ENCODE measurements at places on chromosomes 13 and 19.

GRCh38 chr13:36913463-36913862 is 6.6 kb downstream of the SMAD9 start:
- DNase-seq: no peak

- no peak for DNase-seq
Observed at GRCh38 chr19:8041531-8041931, 11.0 kb upstream of the CCL25 start.

- no peak for DNase-seq
Observed at GRCh38 chr19:38597075-38597474, 20.7 kb downstream of the MAP4K1 start.

DNA sequence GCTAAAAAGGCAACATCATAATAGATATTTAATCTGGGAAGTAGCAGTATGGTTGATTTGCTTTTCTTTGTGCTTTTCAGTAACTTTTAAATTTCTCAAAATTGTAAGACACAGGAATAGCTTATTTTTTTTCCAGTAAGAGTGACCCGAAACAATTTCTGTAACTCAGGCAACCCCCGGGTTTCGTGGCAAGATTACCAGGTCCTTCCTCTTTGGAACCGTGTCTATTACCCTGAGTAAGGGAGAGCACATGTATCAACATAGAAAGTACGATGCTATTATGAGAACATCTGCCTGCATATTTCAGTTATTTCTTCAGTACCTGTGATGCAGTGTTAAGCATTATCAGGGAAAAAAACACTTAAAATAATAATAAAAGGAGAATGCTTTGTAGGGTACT is 64.1 kb downstream of the DOCK9 start:
- no peak for DNase-seq

- peak; percentile 58 for DNase-seq
Observed at GRCh38 chr13:112606109-112607001, 18.4 kb upstream of the TUBGCP3 start.

GRCh38 chr19:40682431-40682964 is 8.0 kb downstream of the NUMBL start:
- DNase-seq: no peak

DNA sequence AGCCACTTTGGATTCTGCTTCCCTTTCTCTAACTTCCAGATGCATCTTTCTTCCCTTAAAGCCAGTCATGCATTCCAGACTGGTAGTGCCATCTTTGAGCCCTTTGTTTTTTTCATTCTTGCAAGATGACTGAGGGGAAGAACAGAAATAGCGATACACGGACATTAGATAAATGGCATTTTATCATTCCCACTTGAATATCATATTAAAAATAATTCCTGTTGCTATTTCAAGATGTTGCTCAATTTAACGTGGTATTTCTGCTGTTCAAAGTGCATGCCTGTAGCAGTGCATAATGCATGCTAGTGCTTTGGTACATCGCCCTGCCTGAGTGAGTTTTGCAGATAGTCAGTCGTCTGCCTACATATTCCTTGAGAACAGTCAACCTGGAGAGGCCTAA is 140.6 kb upstream of the FRY start:
- DNase-seq: no peak

All from fibroblast of skin of left biceps (primary cell).